Hippocampal formation (tissue), 2 donors: ENCODE measurements at places on chromosomes 12 and 14.

GRCh38 chr12:51321882-51322281 is 2.1 kb downstream of the BIN2 start:
- DNase-seq: no peak

GRCh38 chr12:49923035-49923644 is 19.4 kb upstream of the FAIM2 start:
- DNase-seq: no peak

- DNase-seq: no peak
These were observed 128.2 kb downstream of the TMEM30B start for GRCh38 chr14:61152851-61153364.

DNA sequence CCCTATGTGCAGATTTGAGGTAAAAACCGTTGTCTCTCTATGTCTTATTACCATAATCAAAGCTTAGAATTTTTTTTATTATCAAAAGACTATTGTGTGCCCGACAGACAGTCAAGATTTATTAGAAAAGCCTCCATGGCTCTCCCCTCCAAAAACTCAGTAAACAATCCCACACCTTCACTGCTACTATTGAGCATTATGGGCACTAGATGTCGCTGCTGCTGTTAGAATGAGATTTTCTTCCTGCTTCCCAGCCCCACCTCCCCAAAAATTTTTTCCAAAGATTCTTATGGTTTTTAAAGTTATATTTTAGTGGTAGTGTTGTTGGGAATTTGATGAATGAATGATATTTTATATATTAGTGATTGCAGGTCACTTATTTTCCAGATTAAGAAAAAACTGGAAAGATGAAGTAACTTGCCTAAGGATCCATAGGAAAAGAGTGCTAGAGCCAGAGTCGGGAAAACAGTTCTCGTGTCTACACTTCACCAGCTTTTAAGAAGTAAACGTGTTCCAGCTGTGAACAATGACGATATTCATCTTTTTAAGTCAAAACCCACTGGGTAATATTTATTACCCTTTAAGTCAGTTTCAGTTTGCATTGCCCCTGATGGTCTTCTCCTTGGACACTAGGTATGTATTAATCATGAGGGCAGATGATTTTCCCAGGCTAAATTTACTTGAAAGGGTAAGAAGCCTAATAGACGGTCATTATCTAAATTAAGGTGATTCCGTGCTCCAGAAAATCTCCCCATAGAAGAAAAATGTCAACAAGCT is 12.2 kb upstream of the FOXG1 start:
- no peak for DNase-seq

GRCh38 chr12:69252033-69252432 is 12.7 kb downstream of the CPSF6 start:
- DNase-seq: no peak

DNA sequence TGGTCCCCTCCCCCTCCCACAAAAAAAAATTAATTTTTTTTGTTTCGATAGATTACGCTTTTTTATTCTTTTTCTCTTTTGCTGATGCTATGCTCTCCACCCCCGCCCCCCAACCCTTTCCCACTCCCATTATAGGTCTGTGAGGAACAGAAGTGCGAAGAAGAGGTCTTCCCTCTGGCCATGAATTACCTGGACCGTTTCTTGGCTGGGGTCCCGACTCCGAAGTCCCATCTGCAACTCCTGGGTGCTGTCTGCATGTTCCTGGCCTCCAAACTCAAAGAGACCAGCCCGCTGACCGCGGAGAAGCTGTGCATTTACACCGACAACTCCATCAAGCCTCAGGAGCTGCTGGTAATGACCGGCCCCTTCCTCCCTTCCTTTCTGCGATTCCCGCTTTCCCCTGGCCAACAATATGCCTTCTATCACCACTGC is 2.3 kb downstream of the CCND2 start:
- no peak for DNase-seq

- DNase-seq: no peak
These were observed 1141.2 kb upstream of the TMEM132C start for GRCh38 chr12:127125607-127126259.

- no peak for DNase-seq
These were observed 95.9 kb upstream of the PTHLH start for GRCh38 chr12:28068467-28068866.
